Endothelial cell (in vitro differentiated cells): ENCODE measurements at places on chromosomes 1 and 21. TPM values are rescaled to one million over a fixed set of nuclear protein-coding genes. Genes with fewer than 3 reads are reported as not detected.
A peak's percentile ranks its signal among the peaks of the same experiment; 100 is the strongest.

DNA sequence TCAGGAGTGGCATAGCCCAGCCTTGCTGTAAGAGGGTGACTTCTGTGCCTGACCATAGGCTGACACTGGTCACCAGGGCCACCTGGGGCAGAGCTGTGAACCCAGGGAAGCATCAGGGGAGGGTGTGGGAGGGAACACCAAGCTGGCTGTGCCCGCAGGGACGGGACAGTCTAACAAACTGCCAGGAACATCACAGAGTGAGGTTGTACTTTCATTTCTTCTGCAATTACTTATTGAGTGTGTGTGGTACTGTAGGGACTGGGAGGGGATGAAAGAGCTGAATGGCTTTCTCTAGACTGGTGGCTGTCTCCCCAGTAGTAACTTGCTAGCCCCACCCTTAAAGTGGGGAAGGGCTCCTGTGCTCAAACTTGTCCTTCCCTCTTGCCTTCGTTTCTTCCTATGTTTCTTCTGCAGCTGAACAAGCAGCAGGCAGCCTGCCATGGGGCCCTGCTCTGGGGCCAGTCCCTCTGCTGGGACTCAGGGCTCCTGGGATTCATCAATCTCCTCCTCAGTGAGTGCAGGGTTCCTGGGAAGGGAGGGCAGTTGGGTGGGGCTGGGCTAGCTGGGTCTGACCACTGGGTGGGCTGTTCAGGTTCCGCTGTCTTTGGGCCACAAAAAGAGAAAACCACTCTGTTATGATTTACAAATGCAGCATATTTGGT lies 39.7 kb upstream of the ETV3 start:
- H3K4me1 ChIP-seq: peaks cover 35% of the 10 kb centered on the region
- no peak overlapping the region for H3K4me3 ChIP-seq
- H3K36me3 ChIP-seq: no peaks in the 10 kb centered on the region
- H3K27ac ChIP-seq: no peak overlapping the region

DNA sequence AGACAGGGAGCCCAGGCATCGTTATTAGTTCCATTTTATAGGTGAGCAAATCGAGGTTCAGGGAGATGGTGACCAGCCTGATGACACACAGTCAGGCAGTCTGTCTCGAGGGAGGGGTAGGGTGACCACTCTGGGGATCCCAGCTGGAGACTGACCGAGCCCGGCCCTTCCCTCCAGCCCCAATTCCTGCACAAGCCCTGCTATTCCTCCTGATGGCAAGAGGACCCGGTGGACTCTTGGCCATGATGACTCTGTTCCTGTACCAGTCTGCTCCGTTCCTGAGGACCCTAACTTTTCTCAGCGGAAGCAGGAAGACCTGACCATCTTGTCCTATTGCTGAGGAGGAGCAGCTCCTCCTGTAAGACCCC lies 391 bp downstream of the AGT start:
- no peak overlapping the region for H3K4me3 ChIP-seq
- peaks cover 2% of the 10 kb centered on the region for H3K4me1 ChIP-seq
- no peaks in the 10 kb centered on the region for H3K36me3 ChIP-seq
- H3K27ac ChIP-seq: no peak overlapping the region

The ZSCAN20 gene
- 7.3 TPM for total RNA-seq

DNA sequence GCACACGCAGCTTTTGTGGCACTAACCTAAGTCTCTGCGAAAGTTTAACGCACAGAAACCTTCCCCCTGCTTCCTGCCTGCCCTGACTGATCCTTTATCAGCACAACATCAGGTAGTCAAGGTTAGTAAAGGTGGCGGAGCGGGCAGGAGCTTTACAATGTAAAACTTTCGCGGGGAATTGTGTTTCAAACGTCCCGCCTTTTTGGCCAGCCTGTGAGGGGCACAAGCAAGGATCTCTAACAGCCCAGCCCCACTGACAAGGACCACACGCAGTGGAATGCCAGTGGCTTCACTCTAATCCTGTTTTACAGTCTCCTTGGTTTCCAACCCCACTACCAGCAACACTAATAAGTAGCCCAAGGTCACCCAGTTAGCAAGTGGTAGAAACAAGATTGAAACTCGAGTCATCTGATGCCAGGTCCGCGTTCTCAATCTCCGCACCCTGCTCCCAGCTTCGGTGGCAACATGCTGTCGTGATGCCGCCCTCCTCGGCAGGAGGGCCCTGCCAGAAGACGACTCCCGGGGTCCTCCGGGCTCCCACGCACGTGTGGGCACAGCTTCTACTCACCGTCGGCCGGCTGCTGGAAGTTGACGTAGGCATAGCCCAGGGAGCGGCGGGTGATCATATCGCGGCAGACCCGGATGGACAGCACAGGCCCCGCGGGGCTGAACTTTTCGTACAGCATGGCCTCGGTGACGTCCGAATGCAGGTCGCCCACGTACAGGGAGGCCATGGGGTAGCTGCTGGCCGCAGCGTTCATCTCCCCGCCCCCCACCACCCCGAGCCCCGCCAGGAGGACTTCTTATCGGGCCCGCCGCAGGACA lies 1.2 kb downstream of the PABPC4 start:
- H3K27me3 ChIP-seq: no peaks in the 10 kb centered on the region
- H3K4me1 ChIP-seq: peaks cover 23% of the 10 kb centered on the region
- H3K36me3 ChIP-seq: peaks cover 24% of the 10 kb centered on the region
- H3K27ac ChIP-seq: peak overlapping the region; percentile 70
- DNase-seq: peak; percentile 44

DNA sequence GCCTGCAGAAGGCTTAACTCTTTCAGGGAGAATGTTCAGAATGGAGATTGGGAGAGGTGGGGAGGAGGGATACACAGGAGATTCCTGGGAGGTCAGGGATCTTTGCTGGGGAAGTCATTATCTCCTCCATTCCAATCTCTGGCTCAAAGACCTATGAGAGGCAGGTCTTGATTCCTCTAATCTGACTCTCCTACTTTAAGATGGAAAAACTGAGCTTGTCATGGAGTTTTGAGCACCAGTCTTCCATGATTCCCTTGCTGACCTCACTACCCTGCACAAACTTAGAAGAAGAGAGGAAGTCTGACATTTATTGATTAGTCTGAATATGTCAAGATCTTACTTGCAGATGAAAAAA lies 41.5 kb upstream of the SYNC start:
- H3K4me3 ChIP-seq: peak overlapping the region; percentile 70
- DNase-seq: no peak
- peaks cover 13% of the 10 kb centered on the region for H3K36me3 ChIP-seq
- H3K27ac ChIP-seq: no peak overlapping the region

GRCh38 chr1:27143401-27143800 lies 11.5 kb downstream of the SLC9A1 start:
- H3K36me3 ChIP-seq: peaks cover 29% of the 10 kb centered on the region
- no peak overlapping the region for H3K27ac ChIP-seq
- DNase-seq: no peak
- H3K4me1 ChIP-seq: peaks cover 46% of the 10 kb centered on the region
- H3K27me3 ChIP-seq: peaks cover 11% of the 10 kb centered on the region

GRCh38 chr1:35175602-35176001 lies 17.3 kb downstream of the SFPQ start:
- H3K4me1 ChIP-seq: no peaks in the 10 kb centered on the region
- no peak for DNase-seq
- H3K27me3 ChIP-seq: peaks cover 2% of the 10 kb centered on the region

DNA sequence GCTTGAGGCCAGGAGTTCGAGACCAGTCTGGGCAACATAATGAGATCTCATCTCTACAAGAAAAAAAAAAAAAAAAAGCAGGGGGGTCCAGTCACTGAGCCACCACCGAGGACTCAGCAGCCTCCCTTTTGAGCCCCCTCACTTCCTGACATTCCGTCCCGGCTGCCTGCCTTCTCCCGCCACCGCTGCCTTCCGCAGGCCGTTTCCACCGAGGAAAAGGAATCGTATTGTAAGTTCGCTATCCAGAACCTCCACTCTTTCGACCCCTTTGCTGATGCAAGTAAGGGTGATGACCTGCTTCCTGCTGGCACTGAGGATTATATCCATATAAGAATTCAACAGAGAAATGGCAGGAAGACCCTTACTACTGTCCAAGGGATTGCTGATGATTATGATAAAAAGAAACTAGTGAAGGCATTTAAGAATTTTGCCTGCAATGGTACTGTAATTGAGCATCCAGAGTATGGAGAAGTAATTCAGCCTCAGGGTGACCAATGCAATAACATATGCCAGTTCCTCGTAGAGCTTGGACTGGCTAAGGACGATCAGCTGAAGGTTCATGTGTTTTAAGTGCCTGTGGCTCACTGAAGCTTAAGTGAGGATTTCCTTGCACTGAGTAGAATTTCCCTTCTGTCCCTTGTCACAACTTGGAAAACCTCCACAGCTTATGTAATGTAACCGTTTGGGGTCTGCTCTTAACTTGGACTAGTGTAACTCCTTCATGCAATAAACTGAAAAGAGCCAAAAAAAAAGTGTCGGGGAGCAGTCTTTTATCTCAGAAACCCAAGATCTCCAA lies 55.6 kb downstream of the GLUL start:
- H3K36me3 ChIP-seq: peaks cover 2% of the 10 kb centered on the region
- no peak overlapping the region for H3K4me3 ChIP-seq
- no peak overlapping the region for H3K27ac ChIP-seq
- peaks cover 37% of the 10 kb centered on the region for H3K4me1 ChIP-seq
- peaks cover 1% of the 10 kb centered on the region for H3K27me3 ChIP-seq
- no peak for DNase-seq

- H3K36me3 ChIP-seq: peaks cover 8% of the 10 kb centered on the region
- peaks cover 70% of the 10 kb centered on the region for H3K4me1 ChIP-seq
- peaks cover 7% of the 10 kb centered on the region for H3K27me3 ChIP-seq
- peak overlapping the region; percentile 67 for H3K4me3 ChIP-seq
- H3K27ac ChIP-seq: peak overlapping the region; percentile 98
- DNase-seq: peak; percentile 83
These were observed 27.5 kb downstream of the ARID1A start for GRCh38 chr1:26723013-26723991.

GRCh38 chr1:184647471-184647870 lies 107.2 kb downstream of the EDEM3 start:
- no peak for DNase-seq
- H3K4me1 ChIP-seq: no peaks in the 10 kb centered on the region
- peaks cover 5% of the 10 kb centered on the region for H3K27me3 ChIP-seq
- no peaks in the 10 kb centered on the region for H3K36me3 ChIP-seq
- no peak overlapping the region for H3K4me3 ChIP-seq

DNA sequence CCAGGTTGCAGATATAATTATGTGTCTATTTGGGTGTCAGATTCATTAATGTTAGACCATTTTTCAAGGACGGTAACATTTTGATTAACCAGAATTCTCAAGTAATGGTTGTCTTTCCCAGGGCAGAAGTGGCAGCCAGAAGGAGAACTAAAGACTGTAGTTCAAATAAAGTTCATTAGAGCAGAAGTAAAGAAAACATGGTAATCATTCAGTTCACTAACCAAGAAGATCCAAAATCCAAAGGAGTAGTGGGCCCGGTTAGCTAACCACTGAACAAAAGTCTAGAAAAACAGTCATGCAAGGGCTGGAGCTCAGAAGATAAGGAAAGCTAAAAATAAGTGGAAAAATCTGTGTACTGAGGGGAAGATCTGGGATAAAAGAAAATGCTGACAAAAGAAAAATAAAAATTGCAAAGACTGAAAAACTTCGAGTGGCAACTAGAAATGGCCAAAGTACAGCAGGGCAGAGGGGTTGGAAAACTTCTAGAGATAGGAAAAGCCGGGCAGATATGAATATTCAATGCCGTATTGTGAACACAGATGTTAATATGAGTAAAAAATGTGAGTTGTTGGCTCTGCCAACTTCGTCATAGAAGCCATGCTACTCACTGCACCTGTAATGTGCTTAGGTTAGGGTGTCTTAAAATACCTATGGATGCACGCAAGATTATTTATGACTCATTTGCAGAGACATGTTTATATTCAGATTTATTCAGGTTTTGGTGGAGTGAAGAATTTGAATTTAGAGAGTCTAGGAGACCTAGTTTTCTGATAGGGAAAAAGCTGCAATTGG lies 925.9 kb downstream of the LTN1 start:
- H3K36me3 ChIP-seq: no peaks in the 10 kb centered on the region
- H3K4me3 ChIP-seq: no peak overlapping the region
- no peaks in the 10 kb centered on the region for H3K4me1 ChIP-seq
- peaks cover 2% of the 10 kb centered on the region for H3K27me3 ChIP-seq
- no peak for DNase-seq
- no peak overlapping the region for H3K27ac ChIP-seq

The TTC39A gene
- 0.95 TPM for total RNA-seq

The TP73 gene
- not detected for total RNA-seq

GRCh38 chr1:234960722-234961455 lies 167.7 kb downstream of the TOMM20 start:
- H3K27ac ChIP-seq: peak overlapping the region; percentile 99
- no peak for DNase-seq
- H3K4me1 ChIP-seq: peaks cover 65% of the 10 kb centered on the region
- peaks cover 2% of the 10 kb centered on the region for H3K36me3 ChIP-seq

DNA sequence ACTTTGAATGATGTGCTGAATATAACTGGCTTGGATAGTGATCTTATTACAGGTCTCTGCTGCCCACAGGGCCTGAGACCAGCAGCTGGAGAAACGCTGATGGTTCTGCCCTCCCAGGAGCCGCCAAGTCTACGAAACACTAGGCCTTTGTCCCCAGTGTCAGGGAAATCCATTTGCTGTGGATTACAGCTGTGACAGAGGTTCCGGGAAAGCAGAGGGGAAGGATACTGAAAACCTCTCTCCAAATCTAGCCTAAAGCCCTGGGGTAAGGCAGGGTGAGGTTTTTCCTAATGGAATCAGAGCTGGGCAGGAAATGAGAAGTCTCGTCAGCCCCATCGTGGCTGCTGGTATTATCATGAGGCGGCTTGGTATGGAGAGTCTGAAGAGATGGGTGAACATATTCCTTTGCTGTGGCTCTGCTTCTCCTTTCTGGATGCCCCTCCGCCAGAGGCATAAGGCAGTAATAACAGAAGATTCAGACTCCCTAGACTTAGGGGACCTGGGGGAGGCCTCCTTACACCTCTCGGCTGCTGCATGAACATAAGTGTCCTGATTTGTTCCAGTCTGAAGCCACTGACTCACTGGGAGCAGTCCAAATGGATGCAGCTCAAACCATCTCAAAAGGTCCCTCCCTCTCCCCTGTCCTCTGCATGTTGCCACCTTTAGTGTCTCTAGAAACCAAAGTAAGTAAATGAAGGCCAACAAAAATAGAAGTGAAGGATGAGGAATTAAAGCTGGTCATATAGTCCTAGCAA lies 48.1 kb downstream of the PHC2 start:
- no peaks in the 10 kb centered on the region for H3K4me1 ChIP-seq
- no peak overlapping the region for H3K4me3 ChIP-seq
- peaks cover 3% of the 10 kb centered on the region for H3K36me3 ChIP-seq

The SYNC gene
- total RNA-seq: 0.49 TPM

The THEM5 gene
- not detected for total RNA-seq

The FAM151A gene
- not detected for total RNA-seq

The SLC22A15 gene
- total RNA-seq: 21.9 TPM

- H3K4me1 ChIP-seq: no peaks in the 10 kb centered on the region
- no peaks in the 10 kb centered on the region for H3K27me3 ChIP-seq
- H3K27ac ChIP-seq: no peak overlapping the region
- DNase-seq: no peak
- no peak overlapping the region for H3K4me3 ChIP-seq
These were observed 97.1 kb downstream of the HLX start for GRCh38 chr1:220976390-220976789.

- H3K36me3 ChIP-seq: no peaks in the 10 kb centered on the region
- H3K27ac ChIP-seq: no peak overlapping the region
- no peaks in the 10 kb centered on the region for H3K4me1 ChIP-seq
- H3K4me3 ChIP-seq: no peak overlapping the region
These were observed 600.6 kb upstream of the B3GALT2 start for GRCh38 chr1:193787061-193787460.

The KCNE2 gene
- total RNA-seq: not detected

The KLF17 gene
- 0.23 TPM for total RNA-seq
